Fibroblast of skin of abdomen (primary cell): ENCODE measurements at places on chromosomes 11 and 22.
A peak's percentile ranks its signal among the peaks of the same experiment; 100 is the strongest.

- peak; percentile 35 for DNase-seq
These were observed 10.7 kb upstream of the CD5 start for GRCh38 chr11:61091373-61092279.

GRCh38 chr11:79352349-79352703 lies 88.5 kb downstream of the TENM4 start:
- no peak for DNase-seq

DNA sequence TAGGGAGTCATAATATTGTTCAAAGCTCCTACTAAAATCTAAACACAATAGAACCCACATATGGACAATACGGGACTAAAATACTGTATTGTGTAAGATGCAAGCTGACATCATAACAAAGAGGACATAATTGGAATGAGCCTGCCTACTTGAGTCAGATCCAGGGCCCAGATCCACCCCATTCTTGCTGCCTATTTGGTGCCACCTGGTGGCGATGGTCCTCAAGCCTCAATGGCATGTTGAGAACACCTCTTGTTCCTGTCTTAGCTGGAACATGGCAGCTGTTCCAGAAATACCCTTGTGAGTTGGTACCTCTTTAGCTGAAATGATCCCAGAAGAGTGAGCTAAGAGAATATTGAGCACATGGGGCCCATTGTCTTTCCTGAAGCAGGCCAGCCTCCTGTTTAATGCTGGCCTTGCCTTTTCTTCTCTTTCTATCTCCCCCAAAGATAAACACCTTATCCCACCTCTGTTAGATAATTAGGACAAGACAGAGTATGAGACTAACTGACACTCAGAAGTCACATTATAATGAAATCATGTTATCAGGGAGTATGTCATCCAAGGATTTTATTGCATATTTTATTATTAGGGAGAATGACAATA lies 680.9 kb upstream of the ANO5 start:
- peak; percentile 18 for DNase-seq

DNA sequence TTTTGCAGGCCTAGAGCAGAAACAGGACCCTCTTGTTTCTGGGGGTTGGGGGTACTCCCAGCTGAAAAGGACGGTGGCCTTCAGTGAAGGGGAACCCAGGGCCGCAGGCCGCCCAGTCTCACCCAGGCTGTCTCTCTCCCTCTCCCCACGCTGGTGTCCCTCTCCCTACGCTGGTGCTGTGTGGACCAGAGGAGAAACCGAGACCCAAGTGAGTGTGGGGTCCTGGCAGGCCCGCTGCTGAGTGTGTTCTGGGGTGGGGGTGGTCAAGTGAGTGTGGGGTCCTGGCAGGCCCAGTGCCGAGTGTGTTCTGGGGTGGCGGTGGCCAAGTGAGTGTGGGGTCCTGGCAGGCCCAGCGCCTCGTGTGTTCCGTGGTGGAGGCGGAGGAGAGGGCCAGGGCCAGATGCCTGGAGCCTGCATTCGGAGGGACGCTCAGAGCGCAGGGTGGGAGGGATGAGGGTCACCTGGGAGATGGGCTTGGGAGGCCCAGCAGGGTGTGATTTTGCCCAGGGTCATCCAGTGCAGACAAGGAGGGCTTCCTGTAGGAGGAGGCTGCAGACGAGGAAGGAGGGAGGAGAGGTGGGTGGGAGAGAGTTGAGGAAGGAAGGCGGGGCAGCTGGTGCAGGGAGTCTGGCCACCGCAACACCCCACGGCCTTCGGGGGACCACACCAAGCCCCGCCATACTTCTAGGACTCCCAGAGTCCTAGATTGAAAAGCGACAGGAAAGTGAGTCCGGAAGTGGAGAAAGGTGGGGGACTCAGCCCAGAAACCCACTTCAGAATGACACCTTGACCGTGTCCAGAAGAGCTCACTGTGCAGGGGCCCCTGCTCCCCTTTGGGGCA lies 10.3 kb downstream of the TNNT3 start:
- DNase-seq: no peak

- no peak for DNase-seq
These were observed 590.3 kb upstream of the TENM4 start for GRCh38 chr11:80031014-80031600.

DNA sequence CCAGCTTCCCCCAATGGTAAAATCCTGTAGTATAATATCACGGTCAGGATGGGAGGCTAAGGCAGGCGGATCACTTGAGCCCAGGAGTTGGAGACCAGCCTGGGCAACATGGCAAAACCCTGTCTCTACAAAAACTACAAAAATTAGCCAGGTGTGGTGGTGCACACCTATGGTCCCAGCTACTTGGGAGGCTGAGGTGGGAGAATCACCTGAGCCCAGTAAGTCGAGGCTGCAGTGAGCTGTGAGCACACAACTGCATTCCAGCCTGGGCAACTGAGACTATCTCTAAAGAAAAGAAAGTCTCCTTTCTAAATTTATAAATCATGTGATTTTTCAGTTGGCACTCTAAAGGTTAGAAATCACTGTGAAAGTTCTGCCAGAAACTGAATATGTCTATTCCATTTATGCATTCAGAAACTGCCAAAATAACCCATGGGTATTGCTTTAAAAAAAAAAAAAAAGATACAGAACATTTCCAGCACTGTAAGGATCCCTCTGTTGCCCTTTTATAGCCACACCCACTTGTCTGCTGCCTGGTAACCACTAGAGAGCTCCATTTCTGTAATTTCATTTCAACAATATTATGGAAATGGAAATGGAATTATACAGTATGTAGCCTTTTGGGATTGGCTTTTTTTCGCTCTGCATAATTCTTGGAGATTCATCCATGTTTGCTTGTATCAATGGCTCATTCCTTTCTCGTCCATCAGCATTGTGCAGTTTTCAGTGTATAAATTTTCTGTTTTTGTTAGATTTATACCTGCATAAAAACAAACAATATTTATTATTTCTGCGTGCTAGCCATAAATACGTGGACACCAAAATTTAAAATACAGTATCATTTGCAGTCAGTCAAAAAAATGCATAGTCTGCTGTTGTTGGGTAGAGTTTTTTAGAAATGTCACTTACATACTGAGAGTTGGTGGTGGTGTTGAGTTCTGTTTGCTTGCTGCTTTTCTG lies 9.4 kb downstream of the CDC45 start:
- no peak for DNase-seq

GRCh38 chr11:115238086-115238485 lies 266.1 kb downstream of the CADM1 start:
- DNase-seq: no peak

GRCh38 chr11:61756452-61757212 lies 4.2 kb downstream of the MYRF start:
- DNase-seq: peak; percentile 63

DNA sequence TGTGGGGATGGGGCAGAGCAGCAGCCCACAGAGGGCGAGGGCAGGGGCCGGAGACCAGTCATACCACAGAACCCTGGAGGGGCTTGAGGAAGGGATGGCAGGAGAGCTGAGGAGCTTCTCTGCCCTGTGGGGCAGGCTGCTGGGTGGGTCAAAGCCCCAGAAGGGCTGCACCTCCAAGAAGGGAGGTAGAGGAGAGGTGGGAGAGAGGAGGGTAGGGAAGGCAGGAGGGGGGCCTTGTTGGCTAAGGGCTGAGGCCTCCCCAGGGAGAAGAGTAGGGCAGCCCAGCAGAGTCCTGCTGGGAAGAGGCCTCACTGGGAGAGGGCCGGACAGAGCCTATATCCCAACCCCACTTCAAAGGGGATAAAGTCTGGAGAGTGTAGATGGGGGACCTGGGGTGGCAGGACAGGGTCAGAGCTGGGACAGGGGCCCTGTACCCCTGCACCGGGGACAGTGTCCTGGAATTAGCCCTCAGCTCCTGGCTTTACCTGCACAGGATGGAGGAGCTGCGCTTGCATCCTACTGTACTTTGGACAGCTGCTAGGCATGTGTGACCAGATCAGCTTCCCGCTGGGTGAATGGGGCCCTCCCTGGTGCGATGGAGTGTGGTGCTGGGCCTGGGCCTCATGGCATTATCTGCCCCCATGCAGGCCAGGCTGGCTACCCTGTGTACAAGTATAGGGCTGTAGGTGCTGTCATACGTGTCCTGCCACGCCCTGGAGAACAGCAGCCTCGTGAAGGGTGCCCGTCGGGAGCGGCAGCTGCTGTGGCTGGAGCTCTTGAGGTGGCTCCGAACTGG lies 7.3 kb downstream of the DGCR6L start:
- DNase-seq: no peak

- no peak for DNase-seq
These were observed 56.0 kb downstream of the PISD start for GRCh38 chr22:31605851-31606585.

DNA sequence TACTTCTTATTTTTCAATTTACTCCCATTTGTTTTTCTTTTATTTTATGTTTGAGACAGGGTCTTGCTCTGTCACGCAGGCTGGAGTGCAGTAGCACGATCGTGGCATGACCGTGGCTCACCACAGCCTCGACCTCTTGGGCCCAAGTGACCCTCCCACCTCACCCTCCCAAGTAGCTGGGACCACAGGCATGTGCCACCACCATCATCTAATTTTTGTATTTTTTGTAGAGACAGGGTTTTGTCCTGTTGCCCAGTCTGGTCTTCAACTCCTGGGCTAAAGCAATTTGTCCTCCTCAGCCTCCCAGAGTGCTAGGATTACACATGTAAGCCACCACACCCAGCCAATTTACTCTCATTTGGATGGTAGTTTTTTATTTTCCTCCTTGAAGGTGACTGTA lies 679.3 kb upstream of the CCDC179 start:
- DNase-seq: peak; percentile 14

DNA sequence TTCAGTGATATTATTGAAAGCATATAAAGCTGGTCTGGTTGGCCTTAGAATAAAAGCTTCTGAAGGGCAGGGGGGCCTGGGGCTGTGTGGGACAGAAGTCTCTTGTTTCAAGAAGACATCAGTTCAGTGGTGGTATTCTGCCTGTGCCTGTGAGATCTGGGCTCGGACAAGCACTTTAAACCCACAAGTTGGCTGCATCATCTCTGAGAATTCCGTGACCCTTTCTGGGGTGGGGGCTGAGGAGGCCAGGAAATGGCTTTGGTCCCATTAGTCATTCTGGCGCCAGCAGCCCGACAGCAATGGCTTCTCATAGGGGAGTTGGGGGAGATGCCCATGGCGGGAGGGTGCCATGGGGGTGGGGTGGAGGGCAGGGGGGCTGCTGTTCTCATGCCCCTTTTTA lies 104.1 kb downstream of the PKNOX2 start:
- DNase-seq: no peak

DNA sequence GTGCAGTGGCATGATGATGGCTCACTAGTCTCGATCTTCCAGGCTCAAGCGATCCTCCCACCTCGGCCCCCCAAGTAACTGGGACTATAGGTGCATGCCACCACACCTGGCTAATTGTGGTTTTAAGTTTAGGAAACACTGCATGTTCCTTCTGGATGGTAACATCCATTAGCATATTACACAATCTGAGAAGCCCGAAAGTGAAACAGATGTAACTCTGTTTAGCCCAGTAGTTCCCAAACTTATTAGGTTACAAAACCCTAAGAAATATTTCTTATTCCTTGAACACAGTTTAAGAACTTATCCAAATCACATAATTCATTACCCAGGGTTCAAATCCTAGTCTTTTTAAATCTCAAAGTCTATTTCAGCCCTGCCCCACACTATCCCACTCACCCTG lies 28.3 kb downstream of the POLDIP3 start:
- no peak for DNase-seq

GRCh38 chr11:11985954-11986949 lies 22.2 kb downstream of the DKK3 start:
- DNase-seq: no peak

DNA sequence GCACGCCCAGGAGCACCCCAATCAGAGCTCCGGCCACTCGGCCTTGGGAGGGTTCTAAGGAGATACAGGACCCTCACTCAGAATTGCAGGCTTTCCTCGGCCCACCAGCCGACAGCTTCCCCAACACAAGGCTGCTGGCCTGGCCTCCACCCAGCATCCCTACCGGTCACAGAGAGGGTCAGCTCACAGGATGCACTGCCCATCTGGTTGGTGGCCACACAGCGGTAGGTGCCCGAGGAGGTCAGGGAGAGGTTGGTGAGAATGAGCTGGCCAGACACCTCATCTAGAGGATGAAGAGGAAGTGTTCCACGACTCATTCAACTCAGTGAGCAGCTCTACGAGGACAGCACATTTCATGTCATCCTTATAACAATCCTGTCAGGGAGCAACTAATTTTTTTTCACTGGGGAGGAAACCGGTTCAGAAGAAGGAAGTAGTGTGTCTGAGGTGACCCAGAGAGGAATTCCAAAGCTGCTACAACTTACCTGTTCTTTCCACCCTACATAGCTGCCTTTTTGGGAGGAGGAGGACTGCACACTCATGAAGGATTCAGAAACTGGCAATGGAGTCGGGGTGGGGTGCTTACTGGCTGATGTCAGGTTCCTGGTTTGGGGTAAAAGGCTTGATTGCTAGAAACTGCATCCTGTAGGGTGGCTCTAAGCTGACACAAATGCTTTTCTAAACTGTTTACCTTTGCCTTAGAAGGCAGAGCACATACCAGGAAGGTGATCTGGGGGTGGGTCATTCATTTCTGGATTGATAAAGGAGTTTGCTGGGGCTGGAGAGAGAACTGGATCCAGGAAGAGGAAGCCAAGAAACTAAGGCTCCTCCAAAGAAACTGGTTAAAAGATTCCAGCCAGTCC lies 3.3 kb downstream of the VSIG2 start:
- DNase-seq: no peak

GRCh38 chr11:45964911-45965389 lies 42.5 kb downstream of the LARGE2 start:
- peak; percentile 74 for DNase-seq

GRCh38 chr22:49586244-49586748 lies 241.4 kb downstream of the BRD1 start:
- DNase-seq: no peak

DNA sequence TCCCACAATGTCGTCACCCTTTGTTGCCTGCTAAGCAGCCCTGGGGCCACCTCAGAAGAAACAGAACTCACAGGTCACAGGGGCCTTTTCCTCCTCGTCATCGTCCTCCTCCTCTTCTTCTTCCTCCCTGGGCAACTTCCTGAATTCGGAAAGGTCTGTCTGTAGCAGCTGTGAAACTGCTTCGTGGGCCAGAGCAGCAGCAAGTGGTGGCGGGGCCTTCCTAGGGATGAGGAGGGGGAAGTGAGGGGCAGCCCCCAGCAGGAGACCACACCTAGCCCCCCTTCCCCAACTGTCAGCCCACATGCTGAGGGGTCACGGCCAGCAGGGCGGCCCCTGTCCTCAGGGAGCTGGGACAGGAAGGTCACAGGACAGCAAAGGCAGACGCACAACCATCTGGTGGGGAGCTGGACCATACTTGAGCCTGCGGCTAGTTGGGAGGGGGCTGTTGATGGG lies 13.2 kb downstream of the PPM1F start:
- no peak for DNase-seq

GRCh38 chr22:43341565-43341964 lies 1.6 kb downstream of the SCUBE1 start:
- no peak for DNase-seq

GRCh38 chr11:680970-681369 lies 14.1 kb downstream of the DEAF1 start:
- no peak for DNase-seq

DNA sequence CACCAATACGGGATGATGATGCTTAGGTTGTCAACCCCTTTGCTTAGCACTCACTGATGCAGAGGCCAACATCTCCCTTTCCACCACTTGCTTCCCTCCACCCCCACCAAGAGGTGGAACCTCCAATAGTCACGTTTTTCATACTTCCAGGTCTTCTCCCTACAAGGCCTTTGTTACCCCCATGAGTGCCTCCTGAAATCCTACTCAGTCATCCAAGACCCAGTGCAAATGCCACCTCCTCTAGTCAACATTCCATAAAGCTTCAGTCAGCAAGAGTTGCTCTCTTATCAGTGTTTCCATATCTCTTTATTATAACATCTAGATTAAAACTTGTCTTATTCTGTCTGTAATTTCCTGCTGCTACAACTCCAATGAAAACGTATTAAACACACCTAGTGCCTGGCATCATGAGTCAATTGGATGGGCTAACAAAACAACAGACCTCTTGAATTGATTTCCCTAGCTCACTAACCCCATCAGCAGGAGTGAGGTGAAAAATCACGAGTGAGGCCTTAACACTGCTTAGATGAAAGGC lies 370.7 kb upstream of the CCDC90B start:
- DNase-seq: no peak
